ENCODE measurements at places on chromosomes 4 and X.

GRCh38 chr4:123526511-123526910 lies 129.9 kb downstream of the SPRY1 start:
- no peak for DNase-seq

- no peak for DNase-seq
Observed at GRCh38 chrX:38356401-38356800, 4.0 kb downstream of the OTC start.

GRCh38 chr4:85610450-85610849 lies 135.5 kb downstream of the ARHGAP24 start:
- no peak for DNase-seq

GRCh38 chr4:42953321-42953720 lies 60.8 kb downstream of the GRXCR1 start:
- no peak for DNase-seq

GRCh38 chr4:137519406-137519805 lies 12.9 kb downstream of the PCDH18 start:
- DNase-seq, result no peak

DNA sequence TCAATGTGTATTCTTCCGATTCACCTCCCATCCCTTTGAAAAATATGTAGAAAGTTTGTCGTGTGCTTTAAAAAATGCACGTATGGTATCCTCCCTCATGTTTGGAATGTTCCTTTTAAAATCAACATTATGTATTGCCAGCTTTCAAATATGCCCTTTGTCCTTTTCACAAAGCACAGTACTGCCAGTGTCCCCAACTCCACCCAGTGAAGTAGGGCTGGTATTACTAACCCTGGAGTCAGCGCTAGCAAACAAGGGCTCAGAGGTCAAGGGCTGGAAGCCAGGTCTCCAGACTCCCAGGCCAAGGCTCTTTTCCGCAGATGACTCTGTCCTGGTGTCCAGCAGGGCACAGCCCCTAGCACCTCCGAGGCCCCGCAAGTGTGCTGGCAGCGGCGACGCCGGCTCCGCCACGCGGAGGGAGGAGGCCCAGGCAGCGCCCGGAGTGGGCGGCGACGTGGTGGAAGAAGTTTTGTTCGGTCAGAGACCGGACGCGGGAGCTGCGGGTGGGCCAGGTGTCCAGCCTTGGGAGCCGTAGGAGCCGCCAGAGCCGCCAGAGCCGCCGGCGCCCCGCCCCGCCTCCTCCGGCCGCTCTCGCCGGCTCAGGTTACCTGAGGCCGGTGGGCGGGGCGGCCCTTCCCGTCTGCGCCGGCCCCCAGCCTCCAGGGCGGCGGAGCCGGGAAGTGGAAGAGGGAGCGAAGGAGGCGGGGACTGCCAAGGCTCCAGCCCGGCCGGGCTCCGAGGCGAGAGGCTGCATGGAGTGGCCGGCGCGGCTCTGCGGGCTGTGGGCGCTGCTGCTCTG lies at the start of gene IL13RA1:
TSS of gene IL13RA1 (plus strand) at position 720 of the 799 bp plus-strand sequence. CDS start at position 753, 33 bp downstream.
- DNase-seq, result no peak

GRCh38 chrX:28177202-28177601 lies 196.0 kb upstream of the DCAF8L1 start:
- no peak for DNase-seq

DNA sequence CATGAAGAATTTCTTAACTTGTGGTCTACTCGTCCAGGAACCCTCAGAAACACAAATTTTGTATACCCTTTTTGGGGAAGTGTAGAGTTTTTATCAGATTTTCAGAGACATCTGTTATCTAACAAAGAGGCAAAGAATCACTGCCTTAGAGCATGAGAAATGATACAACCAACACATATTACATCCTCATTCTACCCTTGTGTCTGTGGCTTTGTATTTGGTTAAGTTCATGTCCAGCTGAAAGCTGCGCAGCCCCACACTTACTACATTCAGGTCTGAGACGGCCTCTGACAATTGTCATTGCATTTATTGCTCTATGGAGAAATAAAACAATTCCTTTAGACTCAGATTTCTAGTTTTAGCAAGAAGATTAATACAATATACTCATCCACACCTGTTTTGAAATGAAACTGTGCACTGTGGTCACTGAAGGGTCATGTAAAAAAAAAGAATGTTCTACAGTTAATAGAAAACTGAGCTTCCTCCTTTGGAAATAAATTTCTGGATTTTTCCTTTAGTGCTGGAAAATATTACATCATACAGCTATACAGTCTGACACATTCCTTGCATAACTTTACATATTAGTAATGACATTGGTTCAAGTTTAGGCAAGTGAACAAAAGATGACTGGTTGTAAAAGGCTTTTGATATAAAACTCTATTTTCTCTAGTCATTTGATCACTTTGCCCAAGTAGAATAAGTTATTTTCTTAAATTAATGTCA lies 39.8 kb downstream of the GLRB start:
- no peak for DNase-seq

GRCh38 chr4:14615671-14616070 lies 386.6 kb upstream of the CPEB2 start:
- DNase-seq, result no peak

DNA sequence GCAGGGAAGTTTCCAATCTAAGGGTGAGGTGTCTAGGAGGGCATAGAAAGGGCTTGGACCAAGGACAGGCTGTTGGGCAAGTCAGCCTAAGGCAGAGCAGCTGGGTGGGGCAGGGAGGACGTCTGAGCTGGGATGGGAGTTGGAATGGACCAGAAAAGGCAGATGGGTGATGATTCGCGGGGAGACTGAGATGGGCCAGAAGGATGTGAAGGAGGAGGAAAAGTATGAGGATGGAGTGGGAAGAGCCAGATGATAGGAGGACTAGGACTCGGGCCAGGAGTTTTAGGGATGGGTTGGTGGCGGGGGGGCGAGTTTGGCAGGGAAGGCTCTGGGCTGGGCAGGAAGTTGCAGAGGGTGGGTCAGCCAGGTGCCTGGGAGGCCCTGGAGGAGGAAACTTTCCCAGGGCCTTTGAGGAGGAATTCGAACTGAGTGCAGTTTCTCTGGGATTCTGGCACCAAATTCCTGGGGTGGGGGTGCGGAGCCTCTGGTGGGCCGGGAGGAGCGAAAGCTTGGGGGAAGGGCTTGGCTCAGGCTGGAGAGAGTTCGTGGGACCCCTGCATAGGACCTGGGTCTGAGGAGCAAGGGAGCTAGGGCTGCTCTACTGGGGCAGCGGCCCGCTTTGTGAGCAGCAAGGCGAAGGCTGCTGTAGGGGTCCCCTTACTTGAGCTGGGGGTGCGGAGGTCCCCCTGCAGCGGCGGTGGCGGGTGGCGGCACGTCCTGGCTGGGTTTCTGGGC lies 8.7 kb upstream of the TIMP1 start:
- DNase-seq, result no peak

GRCh38 chr4:119755599-119755998 lies 127.0 kb upstream of the PDE5A start:
- no peak for DNase-seq

DNA sequence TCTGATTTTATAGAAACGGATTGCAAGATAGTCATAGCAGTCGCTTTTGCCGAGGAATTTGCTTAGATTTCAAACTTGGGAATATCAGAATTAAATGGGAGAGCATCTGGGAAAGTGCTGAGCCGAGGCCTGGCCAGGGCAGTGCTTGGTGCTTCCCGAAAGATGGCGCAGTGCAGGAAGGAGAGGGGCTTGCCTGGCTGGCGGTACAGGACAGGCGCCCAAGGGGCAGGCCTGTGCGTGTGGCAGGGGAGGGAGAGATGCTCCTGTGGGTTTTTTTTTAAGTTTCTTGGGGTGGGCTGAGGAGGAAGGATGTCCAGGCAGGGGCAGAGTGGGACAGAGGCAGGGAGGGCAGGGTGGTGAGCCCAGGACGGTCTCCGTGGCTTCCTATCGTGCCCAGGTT lies 241.1 kb downstream of the AFAP1 start:
- DNase-seq, result no peak

DNA sequence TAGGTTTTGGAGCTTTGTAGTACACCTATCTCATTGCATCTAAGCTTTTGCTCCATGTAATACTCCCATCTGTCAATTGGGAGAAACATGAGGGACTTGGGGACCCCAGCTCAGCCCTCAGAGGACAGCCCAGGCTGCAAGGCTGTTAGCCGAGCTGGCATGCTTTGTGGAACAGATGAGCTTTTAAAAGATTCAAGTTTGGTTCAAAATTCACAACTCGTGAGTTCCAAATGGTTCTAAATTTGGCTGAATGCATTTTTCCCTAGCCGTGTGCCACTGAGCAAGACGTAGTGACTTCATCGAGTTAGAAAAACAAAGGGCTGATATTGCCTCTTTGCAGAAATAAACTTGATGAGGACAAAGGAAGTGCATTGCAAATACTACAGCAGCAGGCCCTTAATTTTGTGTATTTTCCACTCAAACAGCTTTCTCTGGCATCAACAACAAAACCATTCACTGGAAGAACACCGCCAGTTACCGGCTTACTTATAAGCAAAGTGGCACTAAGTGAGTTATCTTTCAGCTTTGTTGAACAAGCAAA lies 165.0 kb upstream of the HS3ST1 start:
- no peak for DNase-seq

DNA sequence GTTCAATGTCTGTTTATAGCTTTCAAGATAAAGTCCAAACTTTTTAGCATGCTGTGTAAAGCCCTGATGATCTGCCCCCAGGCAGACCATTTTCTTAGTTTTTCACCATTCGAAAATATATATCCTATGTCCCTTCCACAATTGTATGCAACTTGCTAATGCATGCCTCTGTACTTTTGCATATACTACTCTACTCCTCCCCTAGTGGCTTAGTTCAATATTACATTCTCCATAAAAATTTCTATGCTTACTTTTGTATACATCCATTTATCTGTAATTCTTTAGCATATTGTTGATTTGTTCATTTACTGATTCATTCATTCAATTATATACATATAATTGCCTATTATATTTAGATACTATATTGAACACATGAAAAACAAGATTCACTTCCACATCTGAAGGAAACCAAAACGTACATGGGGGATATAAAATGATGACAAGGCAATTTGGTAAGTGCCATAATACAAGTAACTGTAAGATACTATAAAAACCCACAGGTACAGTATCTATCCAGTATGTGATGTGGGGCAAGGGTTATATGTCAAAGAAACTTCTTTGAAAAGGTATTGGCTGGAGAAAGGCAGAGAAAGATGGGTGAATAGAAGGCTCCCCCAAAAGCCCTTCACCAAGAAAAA lies 902.5 kb downstream of the FAM133A start:
- DNase-seq, result no peak

DNA sequence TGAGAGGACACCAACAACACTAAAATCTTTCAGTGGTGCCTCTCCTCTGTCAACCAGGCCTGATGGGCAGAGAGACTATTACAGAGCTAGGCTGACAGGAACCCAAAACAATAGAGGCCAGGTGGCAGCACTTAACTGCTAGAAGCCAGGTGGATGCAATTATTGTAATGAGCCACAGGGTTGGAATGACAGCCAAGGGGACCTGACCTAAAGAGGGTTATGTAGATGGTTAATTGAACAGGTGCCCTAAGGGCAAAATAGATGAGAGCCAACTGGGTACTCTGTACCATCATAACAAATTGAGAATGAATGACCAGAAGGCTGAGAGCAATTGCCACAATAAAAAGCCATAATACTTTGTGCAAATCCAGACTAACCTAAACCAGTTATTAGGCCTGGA lies 24.7 kb upstream of the FRAS1 start:
- DNase-seq, result no peak

GRCh38 chrX:132958091-132958703 lies at the start of gene HS6ST2:
HS6ST2 (minus strand) TSS chrX:132958629.
- DNase-seq, result no peak

Data from stimulated activated CD8-positive, alpha-beta memory T cell treated with anti-CD3 and anti-CD28 coated beads, Interleukin-15, amount 100 ng/mL, for 4 hours (primary cell).